ENCODE measurements at places on chromosomes 2 and 18.

DNA sequence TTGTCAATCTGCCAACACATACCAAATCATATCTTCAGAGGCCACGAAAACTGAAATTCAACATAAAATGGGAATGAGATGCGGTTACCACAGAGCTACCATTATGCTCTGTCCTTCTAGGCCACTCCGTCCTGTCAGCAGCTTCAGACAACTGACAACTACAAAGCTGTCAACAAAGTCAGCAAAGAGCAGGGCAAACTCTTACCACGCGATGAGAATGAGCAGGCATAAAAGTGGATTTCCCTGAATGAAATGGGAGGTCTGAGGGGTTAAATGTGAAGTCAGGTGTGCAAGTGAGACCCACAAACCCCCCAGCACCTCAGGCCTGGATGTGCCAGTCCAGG lies 130.1 kb downstream of the LNPK start:
- no peak for DNase-seq

GRCh38 chr2:150971910-150972309 lies 289.8 kb downstream of the RBM43 start:
- DNase-seq, result no peak

GRCh38 chr2:110950281-110950680 lies 170.4 kb upstream of the BCL2L11 start:
- DNase-seq, result no peak

DNA sequence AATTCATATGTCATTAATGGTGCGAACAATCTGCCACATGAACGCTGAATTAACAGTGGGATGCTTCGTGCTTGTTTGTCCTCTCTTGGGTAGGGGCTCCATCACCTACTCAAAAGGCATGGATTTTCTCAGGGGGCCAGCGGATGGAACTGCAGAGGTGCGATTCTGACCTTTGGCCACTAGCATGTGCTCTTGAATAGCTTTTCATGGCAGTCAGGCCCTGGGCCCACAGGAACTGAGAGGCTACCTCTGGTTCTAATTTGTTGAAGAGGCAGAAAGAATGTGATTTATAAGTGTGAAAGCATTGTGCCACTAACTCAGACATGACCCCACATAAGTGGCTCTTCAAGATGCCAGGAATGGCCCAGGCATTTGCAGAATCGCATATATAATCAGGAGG lies 283.2 kb downstream of the INSIG2 start:
- DNase-seq, result no peak

DNA sequence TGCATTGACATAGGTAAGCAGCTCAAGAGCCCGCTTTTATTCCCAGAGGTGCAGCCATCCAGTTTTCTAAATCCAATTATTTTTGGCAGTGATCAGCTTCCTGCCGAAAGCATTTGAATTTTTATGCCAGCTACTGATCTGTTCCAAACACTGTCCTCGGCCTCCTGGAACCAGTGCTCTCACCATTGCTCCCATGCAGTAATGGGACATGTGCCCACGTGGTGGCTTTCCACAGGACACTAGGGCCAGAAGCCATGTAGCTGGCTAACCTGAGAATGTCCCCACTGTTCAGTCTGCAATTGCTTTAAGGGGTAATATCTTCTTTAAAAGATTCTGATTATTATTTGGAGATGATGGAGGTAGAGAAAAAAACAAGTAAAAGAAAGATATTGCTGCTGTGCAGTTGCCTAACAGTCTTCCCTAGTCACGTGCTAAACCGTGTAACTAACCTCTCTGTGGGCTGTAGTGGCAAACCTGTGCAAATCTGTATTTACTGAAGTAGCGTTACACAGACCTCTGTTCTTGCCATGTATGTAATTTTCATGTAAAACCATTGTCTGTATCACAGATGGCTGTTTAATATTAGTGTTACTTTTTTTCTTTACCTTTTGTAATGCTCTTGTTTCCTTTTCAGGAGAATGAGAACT lies 13.0 kb downstream of the GRHL1 start:
- DNase-seq, result no peak

DNA sequence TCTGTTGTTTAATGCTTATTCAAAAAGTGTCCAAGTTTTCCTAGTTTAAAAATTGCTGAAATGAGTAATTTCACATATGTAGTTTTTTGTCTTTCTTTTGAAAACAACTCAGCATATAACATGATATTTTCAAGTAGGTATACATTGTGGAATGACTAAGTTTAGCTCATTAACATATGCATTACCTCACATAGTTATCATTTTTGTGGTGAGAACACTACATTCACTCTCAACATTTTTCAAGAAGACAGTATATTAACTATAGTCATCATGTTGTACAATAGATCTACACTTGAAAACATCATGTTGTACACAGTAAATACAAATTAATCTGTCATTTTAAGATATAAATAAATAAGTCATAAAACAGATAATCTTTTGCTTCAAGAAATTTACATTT lies 340.0 kb downstream of the CCDC85A start:
- no peak for DNase-seq

- DNase-seq, result no peak
Measured at GRCh38 chr2:181589779-181590178, 67.1 kb downstream of the CERKL start.

DNA sequence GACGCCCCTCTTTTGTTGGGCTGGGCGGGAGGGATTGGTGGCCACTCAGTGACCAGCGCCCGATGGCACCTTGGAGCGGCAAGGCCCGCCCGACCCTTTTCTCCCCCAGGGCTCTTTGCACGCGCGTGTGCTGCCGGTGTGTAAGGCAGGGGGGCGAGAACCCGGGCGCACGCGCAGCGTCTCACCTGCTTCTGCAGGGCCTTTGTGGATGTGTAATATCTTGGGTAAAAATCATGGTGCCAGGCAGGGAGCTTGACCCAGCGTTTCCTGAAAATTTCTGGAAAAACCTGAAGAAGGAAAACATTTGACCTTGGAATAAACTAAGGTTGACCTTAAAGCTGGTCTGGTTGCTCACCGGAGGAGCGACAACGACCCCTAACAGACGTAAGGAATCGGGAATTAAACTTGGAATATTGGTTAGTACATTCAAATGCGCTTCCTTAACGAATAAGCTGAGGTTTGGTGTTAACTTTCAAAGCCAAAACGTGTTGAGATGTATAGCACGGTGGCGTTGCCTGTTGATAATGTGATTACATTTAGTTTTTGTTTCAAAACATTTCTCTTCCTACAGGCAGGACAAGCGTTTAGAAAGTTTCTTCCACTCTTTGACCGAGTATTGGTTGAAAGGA lies 438 bp downstream of the HSPE1 start:
- DNase-seq, result no peak

GRCh38 chr2:120958623-120959366 lies 223.1 kb downstream of the GLI2 start:
- no peak for DNase-seq

GRCh38 chr18:27847412-27847811 lies 329.5 kb downstream of the CDH2 start:
- no peak for DNase-seq

DNA sequence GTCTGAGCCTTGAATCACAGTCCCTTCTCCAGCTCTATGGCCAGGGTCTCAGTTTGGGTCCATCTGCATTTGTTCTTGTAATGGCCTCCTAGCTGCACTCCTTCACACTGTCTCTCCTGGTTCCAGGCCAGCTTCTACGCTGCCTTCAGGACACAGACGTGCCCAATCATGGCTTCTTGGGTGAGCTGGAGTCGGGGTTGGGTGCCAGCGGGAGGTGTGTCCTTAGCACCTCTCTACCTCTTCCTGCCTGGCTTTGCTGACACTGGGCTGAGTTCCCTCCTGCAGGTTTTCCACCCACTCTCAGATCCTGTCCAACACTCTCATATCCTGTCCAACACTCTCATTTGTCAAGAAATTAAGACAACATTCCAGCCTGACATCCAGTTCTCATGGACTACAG lies 9.6 kb downstream of the TRPM8 start:
- DNase-seq, result no peak

DNA sequence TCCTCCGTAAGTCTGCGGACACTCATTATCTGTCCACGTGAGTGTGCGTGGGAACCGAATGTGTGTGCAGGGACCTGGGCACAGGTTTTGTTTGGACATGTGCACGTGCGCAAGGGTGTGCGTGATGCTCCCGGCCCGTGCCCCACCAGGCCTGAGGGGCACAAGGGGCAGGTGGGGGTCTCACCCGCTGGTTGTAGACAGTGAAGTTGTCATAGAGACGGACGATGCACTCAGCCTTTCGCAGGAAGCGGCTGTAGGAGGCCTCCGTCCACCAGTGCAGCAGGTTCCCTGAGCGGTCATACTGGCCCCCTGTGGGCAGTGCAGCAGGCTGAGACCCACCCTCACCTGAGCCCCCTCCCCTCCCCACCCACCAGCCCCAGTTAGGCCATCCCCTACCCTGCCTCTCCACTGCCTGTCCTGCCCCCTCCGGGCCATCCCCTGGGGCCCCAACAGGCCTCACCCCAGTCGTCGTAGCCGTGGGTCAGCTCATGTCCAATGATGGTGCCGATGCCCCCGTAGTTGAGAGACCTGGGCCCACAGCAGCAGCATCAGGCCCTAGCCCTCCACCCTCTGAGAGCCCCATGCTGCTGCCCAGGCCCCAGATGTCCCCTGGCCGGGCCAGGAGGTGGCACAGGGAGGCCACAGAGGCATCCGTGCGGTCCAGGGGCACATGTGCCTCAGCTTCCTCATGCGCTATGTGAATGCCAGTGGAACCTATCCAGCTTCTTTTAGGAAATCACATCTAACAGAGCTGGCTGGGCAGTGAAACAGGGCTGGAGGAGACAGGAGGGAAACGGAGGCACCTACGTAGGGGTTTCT lies 6.1 kb downstream of the ECEL1 start:
- DNase-seq, result no peak

- no peak for DNase-seq
Measured at GRCh38 chr2:155377266-155377680, 678.8 kb downstream of the KCNJ3 start.

GRCh38 chr2:29281086-29281915 lies 166.1 kb downstream of the CLIP4 start:
- no peak for DNase-seq

DNA sequence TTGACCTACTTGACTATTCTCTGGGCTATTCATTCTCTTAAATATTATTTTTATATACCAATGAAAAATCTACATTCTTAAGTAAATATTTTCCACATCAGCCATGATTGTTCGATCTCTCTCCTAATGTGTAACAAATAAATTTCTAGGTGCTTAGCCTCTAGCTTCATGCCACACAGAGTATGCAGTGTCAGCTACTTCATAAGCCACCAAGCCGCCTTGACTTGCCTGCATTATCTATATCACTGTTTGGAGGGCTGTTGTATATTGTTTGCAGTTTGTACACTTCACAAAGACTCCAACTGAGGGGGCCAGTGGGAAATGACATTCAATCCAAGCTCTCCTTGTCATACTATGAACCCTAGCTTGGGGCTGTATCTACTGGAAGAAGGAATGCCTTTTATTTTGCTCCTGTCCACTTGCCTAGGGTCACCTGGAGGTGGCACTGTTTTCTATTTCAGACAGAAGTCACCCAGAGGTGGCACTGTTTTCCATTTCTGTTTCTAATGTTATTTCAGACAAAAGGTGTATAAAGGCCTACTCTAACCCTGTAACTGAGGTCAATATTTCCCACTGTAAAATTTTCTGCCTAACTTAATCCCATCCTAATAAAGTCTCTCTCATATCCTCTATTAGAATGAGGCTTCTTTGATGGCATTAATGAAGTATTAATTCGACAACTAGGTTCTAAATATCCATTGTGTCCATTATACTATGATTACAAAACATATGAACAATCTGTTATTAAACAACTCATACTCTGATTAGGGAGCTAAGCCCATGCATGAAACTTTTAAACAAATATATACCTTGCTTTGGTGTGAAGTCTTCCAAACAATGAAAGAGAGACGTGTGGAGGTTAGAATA lies 36.4 kb downstream of the COL5A2 start:
- no peak for DNase-seq

GRCh38 chr2:124333784-124334183 lies 308.7 kb downstream of the CNTNAP5 start:
- DNase-seq, result no peak

- no peak for DNase-seq
Measured at GRCh38 chr2:240904216-240905175, 1.6 kb upstream of the CROCC2 start.

- no peak for DNase-seq
Measured at GRCh38 chr2:58203018-58203417, 38.1 kb downstream of the FANCL start.

DNA sequence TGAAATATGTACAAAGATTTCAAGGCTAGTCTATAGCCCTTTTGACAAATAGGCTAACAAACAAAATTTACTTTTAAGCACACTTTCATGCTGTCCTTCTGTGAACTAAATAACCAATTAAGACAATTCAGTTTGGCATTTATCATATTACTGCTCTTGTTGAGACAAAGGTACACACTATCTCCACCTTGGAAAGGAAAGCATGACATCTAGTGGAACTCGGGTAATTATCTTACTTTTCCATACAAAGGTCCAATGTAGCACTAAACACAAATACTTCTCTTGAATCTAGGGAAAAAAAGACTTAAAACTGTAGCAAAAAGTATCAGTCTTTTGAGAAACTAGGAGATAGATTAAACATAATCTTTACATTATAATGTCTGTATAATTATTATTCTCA lies 125.0 kb upstream of the CD226 start:
- DNase-seq, result no peak

- no peak for DNase-seq
Measured at GRCh38 chr2:8566774-8567468, 114.9 kb upstream of the ID2 start.

DNA sequence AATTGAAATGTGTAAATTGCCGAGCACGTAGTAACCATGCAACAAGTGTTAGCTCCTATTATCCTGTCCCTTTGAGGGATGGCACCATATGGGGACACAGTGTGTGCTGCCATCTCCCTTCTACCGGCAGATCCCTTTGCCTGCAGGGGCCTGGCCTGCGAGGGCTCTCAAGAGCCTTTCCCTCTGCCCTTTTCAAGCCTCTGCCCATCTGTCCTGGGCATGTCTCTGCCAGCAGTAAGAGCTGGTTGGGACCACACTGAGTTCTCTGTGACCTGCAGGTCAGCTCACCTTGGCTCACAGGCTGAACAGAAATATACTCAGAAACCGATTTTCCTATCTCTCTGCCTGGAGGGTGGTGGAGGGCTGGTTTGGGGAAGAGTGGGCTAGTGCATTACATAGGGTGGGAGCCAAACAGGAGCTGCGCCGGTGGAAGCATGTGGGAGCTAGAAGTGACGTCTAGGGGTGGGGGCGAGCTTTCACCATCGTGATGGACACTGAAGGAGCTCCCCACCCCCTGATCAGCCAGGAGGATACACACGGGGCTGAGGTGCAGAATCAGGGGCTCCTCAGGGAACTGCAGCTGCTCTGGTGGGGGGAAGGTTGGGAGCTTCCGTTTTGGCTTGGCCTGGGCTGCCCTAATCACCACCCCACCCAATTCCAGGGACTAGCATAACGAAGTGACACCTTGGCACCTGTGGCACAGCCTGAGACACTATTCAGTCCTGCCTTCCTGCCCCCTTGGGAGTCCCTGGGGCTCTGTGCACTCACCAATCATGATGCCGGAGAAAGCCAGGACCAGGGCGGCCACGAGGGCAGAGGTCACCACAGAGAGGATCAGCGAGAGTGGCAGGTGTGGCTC lies 109.7 kb downstream of the CLIP4 start:
- no peak for DNase-seq

GRCh38 chr2:135986507-135986906 lies 1.1 kb upstream of the DARS1 start:
- no peak for DNase-seq

GRCh38 chr2:33552758-33553461 lies 46.2 kb downstream of the FAM98A start:
- no peak for DNase-seq

All from T-cell (primary cell).